ENCODE measurements at places on chromosomes 2 and 18. TPM values are rescaled to one million over a fixed set of nuclear protein-coding genes. Genes with fewer than 3 reads are reported as not detected.

HOXD13 gene
- total RNA-seq: not detected

CCDC141 gene
- total RNA-seq: not detected

SERPINB13 gene
- total RNA-seq: not detected

GLI2 gene
- total RNA-seq: 4.0 TPM

PROKR1 gene
- 0.14 TPM for total RNA-seq

ALPG gene
- not detected for total RNA-seq

- DNase-seq: no peak
Observed at GRCh38 chr18:21735452-21736015, 5.1 kb upstream of the MIB1 start.

- DNase-seq: no peak
Observed at GRCh38 chr2:9655441-9656269, 24.9 kb upstream of the YWHAQ start.

DNA sequence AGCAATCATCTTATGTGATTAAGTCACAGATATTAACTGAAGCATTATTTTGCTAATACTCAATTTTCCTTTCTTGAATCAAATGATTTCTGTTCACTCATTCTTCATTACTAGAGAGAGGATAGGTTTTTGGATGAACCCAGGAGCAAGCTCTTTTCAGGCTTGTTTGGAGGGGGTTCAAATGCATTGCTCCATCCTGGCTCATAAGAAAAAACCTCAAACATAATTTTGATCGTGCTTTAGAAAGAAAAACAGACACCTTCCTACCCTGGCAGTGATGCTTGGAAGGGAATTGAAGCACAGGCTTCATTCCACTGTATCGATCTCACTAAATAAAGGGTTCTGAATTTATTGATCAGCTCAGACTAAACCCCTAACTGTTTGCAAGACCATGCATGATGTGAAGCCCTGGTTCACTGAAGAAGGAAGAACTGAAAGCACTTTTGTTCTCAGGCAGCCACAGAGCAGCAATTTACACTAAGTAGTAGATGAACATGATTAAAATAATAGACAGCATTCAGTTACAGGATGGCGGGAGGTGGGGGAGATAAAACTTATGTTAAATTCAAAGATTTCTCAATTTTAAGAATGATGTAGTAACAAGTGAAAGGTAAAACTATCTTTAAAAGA, 53.4 kb downstream of the CDH2 start:
- DNase-seq: no peak

DNA sequence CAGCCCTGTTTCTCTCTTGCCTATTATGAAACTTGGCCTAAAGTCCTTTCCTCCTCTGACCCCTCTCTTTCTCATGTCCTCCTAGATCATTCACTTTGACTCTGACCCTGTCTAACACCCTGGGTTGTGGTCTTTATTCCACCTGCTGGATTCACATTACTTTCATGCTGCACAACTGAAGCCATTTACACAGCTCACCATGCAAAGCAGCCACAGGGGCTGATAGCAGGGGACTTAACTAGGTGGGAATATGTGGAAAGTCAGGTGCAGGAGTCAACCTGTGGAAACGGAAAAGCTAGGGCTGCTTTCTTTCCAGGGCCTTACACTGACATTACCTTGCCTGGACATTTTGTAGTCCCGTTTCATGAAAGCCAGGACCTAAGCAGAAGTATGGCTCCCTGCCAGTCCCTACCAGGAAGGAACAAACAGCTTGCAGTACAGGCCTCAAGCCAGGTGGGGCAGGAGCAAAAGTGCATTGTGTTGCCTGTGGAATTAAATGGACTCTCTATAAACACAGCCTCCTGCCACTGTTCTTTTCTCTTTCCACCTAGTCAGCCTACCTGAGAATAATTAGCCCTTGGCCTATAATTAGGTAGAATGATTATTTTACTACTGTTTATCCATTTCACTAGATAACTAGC, 11.8 kb downstream of the MAPRE3 start:
- no peak for DNase-seq

DNA sequence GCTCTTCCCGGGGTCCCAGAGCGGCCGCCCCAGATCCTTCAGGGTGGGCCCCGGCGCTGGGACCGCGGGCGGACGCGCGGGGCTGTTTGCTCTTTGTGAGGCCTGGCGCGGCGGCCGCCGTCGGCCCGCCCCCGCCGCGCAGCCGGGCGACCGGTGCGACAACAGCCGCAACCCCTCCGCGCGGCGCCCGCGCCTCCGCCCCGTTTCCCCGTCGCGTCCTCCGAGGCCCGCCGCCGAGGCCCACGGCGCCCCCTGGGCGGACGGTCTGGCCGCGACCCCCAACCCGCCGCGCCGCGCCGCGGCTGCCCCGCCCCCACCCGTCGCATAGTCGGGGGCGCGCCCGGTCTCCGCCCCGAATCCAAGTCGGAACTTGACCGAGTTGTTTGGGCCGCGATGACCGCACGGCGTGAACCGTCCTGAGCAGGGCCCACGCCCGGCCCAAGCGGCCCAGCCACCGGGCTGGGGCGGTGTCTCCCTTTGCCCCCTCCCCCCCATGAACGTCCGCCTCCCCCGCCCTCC, 448 bp downstream of the YPEL5 start:
- DNase-seq: no peak

GRCh38 chr18:32389858-32390257, 80.8 kb downstream of the GAREM1 start:
- DNase-seq: no peak

- no peak for DNase-seq
Observed at GRCh38 chr2:38778687-38779082, 675 bp downstream of the GEMIN6 start.

DNA sequence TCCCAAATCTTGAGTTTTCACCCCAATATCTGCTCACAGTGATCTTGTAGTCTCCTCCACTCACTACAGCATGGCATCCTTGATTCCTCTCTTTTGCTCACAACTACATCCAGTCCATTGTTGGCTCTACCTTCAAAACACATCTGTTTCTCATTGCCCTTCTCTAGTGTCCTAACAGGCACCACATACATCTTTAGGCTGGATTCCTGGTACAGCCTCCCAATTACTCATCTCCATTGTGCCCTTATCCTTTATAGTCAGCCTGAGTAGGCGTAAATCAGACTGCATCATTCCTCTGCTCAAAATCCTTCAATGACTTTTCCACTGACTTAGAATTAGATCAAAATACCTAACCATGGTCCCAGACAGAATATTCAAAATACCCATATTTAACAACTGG, 10.7 kb upstream of the TAF1B start:
- DNase-seq: no peak

DNA sequence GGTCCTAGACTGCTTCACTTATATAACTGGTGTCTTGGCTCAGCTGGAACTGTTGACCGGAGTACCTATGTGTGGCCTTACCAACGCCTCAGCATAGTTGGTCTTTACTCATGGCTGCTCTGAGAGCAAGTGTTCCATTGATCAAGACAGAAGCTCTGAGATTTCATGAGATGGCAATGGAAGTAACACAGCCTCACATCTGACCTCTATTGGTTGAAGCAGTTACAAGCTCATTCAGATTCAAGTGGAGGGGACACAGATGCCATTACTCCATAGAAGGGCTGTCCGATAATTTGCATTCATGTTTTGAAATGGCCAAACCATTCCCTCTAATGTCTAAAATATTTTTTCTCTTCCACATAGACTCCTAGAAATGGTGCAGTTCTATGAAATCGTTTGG, 46.4 kb upstream of the STK39 start:
- no peak for DNase-seq

- DNase-seq: peak; percentile 20
Observed at GRCh38 chr18:26386002-26386401, 159.8 kb downstream of the TAF4B start.

- DNase-seq: no peak
Observed at GRCh38 chr2:107775791-107776190, 50.9 kb upstream of the RGPD4 start.

DNA sequence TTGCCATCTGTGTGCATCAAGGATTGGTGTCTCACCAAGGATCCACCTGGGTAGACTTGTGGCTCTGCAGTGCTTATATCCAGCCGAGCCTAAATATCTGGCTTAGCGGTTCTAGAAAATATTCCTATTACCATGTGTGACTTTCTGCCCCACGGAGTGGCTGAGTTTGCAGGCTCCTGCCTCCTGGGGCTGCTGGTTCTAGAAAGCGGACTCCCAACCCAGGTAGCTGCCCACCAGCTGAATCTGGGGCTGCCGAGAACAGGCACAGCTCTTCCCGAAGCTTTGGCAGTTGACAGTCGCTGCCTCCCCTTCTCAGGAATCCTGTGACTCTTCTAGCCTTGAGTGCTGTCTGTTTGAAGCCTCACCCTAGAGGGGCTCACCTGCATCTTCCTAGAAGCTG, 104.6 kb downstream of the TPGS2 start:
- no peak for DNase-seq

- DNase-seq: no peak
Observed at GRCh38 chr2:128379021-128380015, 60.6 kb upstream of the HS6ST1 start.

DNA sequence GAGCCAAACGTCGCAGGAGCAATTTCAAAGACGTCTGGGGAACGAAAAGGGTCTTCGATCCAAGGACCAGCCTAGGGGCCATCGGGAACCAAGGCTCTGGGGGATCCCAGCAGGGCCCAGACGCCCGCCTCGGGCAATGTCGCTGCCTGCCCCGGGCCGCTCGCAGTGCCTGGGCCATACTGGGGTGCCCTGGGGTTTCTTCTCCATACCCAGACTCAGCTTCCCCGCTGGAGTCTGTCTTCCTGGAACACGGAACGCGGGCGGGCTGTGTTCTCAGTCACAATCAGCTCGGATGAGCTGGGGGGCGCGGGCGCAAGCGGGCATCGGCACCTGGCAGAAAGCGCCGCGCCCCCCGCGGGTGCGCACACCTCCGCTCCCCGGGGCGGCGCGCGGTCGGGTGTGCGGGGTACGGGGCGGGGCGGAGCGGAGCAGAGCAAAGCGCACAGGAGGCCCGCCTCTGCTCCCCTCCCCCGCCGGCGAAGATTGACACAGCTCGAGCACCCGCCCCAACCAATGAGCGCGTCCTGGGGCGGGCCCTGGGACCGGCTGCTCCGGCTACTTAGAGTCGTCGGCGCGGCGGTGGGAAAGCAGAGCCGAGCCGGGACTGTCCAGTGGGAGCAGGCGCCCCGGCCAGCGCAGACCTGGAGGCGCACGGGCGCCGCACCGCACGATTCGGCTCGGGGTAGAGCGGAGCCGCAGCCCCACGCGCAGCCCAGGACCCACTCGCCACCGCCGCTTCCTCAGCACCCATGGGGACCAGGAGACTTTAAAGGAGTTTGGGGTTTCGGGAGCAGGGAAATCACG, at the start of gene LRATD1:
Gene LRATD1 (plus strand): TSS at position 585 of the 804 bp plus-strand sequence. CDS start 1,263 bp downstream, outside the sequence.
- DNase-seq: no peak

- no peak for DNase-seq
Observed at GRCh38 chr2:230925443-230925878, 419 bp upstream of the GPR55 start.
